Esophagus (tissue), 2 donors: ENCODE measurements at places on chromosomes 2 and 18. TPM values are rescaled to one million over a fixed set of nuclear protein-coding genes. Genes with fewer than 3 reads are reported as not detected.

SERPINB4 gene
- 19.3 TPM for polyA plus RNA-seq

ITPRIPL1 gene
- polyA plus RNA-seq = 0.84 TPM

SSB gene
- polyA plus RNA-seq = 56.9 TPM

MREG gene
- polyA plus RNA-seq = 26.0 TPM

DHRS9 gene
- polyA plus RNA-seq = 33.4 TPM

TGFA gene
- 16.3 TPM for polyA plus RNA-seq

SLC16A14 gene
- 2.0 TPM for polyA plus RNA-seq

RRM2 gene
- polyA plus RNA-seq = 14.8 TPM

PAX8 gene
- polyA plus RNA-seq = 4.0 TPM

GALNT13 gene
- polyA plus RNA-seq = not detected
